Right lobe of liver (tissue), 6 donors: ENCODE measurements at places on chromosomes 2 and 18. TPM values are rescaled to one million over a fixed set of nuclear protein-coding genes. Genes with fewer than 3 reads are reported as not detected.

DNA sequence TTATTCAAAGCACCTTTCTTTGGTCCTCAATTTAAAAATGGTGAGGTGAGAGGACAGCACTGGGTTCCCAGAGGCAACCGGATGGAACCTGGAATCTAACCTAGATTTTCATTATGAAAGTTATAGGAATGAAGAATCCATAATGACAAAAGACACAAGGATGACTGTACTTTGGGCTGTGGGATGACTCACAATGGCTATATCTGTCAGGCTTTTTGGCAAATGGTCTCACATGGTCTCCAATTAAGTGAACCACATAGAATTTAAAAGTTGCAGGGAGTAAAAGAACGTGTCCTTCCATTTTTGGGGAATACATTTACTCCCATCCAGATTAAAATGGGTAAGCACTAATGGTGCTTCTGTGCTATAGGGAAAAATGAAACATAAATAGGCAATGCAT lies 31.8 kb upstream of the LYPD1 start:
- no peaks in the 10 kb centered on the region for H3K36me3 ChIP-seq
- no peak overlapping the region for H3K4me3 ChIP-seq
- no peak overlapping the region for H3K27ac ChIP-seq

DNA sequence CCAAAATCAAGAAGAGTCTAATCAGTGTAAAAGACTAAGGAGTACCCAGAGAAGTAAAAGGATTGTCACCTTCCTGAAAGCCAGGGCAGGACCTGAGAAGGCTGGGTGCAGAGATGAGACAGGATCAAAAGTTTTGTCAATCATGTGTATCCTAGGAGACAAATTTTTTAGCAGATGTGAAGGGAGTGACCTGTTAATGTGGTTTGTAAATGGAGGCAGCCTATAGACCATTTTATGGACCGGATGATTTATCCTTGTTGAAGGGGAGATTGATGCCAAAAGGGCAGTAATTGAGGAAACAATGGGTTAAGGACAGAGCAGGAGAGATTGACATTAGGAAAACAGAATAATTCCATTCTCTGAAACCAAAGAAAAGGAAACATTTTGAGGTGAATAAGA lies 813 bp downstream of the NDC80 start:
- no peaks in the 10 kb centered on the region for H3K27me3 ChIP-seq
- no peak overlapping the region for H3K4me3 ChIP-seq
- no peaks in the 10 kb centered on the region for H3K36me3 ChIP-seq

AGFG1 gene
- 25.2 TPM for total RNA-seq

PSMA8 gene
- total RNA-seq = not detected

TSPYL6 gene
- total RNA-seq = not detected

ACMSD gene
- 124 TPM for total RNA-seq
